ENCODE measurements at places on chromosomes 3 and 15. TPM values are rescaled to one million over a fixed set of nuclear protein-coding genes. Genes with fewer than 3 reads are reported as not detected.

Gene ITIH4
- 7.9 TPM for total RNA-seq

GRCh38 chr3:197352382-197352781 lies 54.0 kb upstream of the DLG1 start:
- H3K27me3 ChIP-seq: no peaks in the 10 kb centered on the region
- peak; percentile 71 for DNase-seq
- H3K4me3 ChIP-seq: no peak overlapping the region
- H3K36me3 ChIP-seq: no peaks in the 10 kb centered on the region
- no peak overlapping the region for H3K27ac ChIP-seq

DNA sequence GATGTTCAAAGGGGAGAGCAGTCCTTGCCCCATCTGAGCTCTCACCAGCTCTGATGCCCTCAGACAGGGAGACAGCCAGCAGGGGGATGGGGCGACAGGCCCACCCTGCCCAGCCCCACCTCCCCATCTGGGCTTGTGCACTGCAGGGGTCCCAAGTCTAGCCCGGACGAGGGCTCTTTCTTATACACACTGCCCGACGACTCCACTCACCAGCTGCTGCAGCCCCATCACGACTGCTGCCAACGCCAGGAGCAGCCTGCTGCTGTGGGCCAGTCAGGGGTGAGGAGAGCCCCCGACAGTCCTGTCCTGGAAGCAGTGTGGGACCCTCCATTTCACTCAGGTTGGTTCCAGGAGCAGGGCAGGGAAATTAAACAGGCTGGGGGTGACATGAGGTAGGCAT lies 73.9 kb downstream of the BOC start:
- no peaks in the 10 kb centered on the region for H3K27me3 ChIP-seq
- H3K36me3 ChIP-seq: peaks cover 36% of the 10 kb centered on the region
- no peak for DNase-seq
- no peaks in the 10 kb centered on the region for H3K4me1 ChIP-seq

Gene CXCR6
- 2.1 TPM for total RNA-seq

DNA sequence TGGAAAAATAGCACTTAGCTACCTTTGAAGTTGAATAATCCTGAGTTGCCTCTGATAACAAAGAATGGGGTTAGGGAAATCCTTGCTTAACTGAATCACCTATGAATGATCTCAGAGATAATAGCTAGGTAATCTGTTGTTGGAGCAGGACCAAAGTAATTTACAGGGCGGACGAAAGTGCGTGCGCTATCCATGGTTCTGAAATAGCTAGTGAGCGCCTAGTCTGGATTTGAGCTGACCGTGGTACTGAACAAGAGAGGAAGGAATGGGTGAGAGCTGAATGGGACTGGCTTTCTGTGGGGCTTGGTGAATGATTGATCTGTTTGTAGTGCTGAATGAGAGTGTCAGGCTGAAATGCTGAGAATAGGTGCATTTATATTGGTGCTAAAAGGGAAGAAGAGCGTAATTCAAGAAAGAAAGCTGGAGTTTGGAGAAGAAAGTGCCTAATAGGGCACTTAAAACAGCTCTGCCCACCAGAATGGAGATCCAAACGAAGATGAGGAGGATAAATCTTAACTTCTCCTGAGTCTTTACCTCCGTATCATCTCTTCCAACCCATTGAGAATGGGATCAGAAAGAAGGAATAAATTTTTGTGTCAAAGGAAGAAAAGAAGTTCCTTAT lies 10.1 kb downstream of the SCN10A start:
- H3K4me1 ChIP-seq: no peaks in the 10 kb centered on the region
- H3K27ac ChIP-seq: no peak overlapping the region
- H3K36me3 ChIP-seq: no peaks in the 10 kb centered on the region
- no peaks in the 10 kb centered on the region for H3K27me3 ChIP-seq
- DNase-seq: peak; percentile 41

Gene ZMAT3
- 15.8 TPM for total RNA-seq

GRCh38 chr15:75067123-75067830 lies 43.9 kb downstream of the PPCDC start:
- H3K27ac ChIP-seq: no peak overlapping the region
- no peak for DNase-seq
- H3K4me1 ChIP-seq: no peaks in the 10 kb centered on the region
- no peaks in the 10 kb centered on the region for H3K36me3 ChIP-seq
- H3K27me3 ChIP-seq: no peaks in the 10 kb centered on the region
- H3K4me3 ChIP-seq: no peak overlapping the region

DNA sequence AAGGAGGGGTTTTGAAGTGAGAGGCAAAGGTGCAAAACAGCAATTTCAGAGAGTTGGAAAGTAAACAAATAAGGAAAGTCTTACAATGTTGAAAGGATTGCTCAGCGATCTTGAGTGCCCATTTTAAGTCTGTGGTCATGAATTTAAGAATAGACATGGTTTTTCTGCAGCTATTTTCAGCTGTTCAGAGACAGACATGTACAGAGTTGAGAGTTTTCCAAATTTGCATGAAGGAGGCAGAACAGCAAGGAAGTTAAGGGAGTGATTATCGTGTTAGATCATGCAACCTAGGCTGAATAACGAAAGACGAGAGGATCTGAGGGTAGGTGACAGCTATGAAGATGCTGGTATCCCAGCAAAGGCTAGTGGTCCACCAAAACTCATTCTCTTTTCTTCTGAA lies 37.2 kb downstream of the DET1 start:
- no peaks in the 10 kb centered on the region for H3K4me1 ChIP-seq
- no peaks in the 10 kb centered on the region for H3K36me3 ChIP-seq
- H3K27me3 ChIP-seq: no peaks in the 10 kb centered on the region
- DNase-seq: no peak

Gene CPNE9
- not detected for total RNA-seq

- H3K27me3 ChIP-seq: no peaks in the 10 kb centered on the region
- H3K4me1 ChIP-seq: no peaks in the 10 kb centered on the region
- DNase-seq: no peak
- no peak overlapping the region for H3K27ac ChIP-seq
- no peaks in the 10 kb centered on the region for H3K36me3 ChIP-seq
- H3K4me3 ChIP-seq: no peak overlapping the region
Observed at GRCh38 chr3:7700539-7700938, 801.1 kb upstream of the LMCD1 start.

GRCh38 chr3:69560116-69560515 lies 174.2 kb upstream of the FRMD4B start:
- H3K36me3 ChIP-seq: no peaks in the 10 kb centered on the region

DNA sequence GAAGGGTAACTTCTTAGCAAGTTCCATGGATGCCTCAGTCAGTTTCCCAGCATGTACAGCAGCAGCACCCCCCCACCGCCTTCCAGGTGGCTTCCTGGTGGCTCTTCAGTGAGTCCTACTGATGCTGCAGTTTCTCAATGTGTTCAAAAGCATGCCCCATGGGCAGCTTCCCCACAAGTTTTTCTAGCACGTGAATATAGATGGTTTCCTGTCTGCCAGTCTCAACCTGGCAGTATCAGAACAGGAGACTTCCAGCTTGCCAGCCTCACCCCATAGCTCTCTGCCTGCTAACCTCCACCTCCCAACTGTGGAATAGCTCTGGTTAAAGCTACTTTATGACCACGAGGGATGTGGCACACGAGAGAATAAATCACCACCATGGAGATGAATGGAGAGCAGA lies 188.3 kb upstream of the SLCO3A1 start:
- H3K4me3 ChIP-seq: no peak overlapping the region
- H3K27ac ChIP-seq: no peak overlapping the region
- H3K4me1 ChIP-seq: no peaks in the 10 kb centered on the region
- H3K36me3 ChIP-seq: no peaks in the 10 kb centered on the region
- H3K27me3 ChIP-seq: no peaks in the 10 kb centered on the region
- DNase-seq: no peak

DNA sequence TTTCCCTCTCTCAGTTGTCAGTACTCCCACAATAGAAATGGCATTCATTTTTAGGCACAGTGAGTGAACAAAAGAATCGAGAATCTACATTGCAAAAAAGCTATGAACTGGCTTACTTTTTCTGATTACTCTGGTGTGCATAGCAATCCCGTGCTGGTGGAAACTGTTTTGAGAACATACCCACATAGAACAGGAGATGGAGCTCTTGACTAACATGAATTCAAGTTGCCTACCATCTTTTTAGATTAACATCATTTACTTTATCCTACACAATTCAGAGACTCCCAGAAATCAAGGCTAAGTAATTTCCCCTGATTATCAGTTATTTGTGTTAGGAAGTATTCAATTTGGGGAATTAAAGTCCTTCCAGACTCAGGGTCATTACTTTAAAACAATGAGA lies 326.6 kb downstream of the ARPP21 start:
- no peaks in the 10 kb centered on the region for H3K4me1 ChIP-seq
- DNase-seq: no peak
- H3K36me3 ChIP-seq: no peaks in the 10 kb centered on the region
- no peak overlapping the region for H3K27ac ChIP-seq
- no peak overlapping the region for H3K4me3 ChIP-seq
- no peaks in the 10 kb centered on the region for H3K27me3 ChIP-seq

DNA sequence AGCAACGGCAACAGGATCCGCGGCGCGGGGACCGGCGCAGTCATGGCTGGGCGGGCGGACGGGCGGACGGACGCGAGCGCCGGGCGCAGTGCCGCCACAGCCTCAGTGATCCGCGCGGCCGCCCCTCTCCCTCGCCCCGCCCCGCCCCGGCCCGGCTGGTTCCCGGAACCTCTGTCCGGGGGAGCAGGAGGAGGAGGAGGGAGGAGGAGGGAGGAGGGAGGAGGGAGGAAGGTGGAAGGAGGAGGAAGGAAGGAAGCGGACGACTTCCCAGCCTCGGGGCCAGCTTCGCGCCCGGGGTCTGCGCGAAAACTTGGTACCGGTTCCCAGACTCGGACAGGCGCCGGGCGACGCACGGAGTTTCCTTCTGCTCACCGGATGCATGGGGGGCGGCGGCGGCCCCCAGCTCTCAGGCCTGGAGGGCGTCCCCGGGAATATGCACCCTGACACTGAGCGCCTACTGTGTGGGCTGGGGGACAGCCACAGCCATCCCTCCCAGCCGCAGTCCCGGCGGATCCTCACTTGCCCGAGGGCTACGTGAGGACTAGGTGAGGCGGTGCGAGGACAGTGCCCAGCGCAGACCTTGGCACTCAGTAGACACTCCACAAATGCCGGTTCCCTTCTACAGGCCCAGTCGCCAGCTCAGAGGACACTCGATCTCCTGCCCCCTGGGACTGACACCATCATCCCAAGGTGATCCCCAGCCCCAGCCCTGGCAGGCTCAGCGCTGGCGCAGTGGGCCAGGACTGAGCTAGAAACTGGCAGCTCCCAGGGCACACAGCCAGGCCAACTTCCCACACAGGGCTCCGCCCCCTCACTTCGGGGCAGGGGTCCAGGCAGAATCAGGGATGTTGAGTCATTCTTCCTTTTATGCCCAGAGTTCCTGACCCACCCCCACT lies at the start of gene SHISA5:
Gene SHISA5, minus strand, starts transcription at position 124 of the 896 bp plus-strand sequence. Its CDS starts 80 bp downstream, at position 44.
- no peaks in the 10 kb centered on the region for H3K27me3 ChIP-seq
- no peaks in the 10 kb centered on the region for H3K36me3 ChIP-seq
- H3K4me1 ChIP-seq: peaks cover 48% of the 10 kb centered on the region

DNA sequence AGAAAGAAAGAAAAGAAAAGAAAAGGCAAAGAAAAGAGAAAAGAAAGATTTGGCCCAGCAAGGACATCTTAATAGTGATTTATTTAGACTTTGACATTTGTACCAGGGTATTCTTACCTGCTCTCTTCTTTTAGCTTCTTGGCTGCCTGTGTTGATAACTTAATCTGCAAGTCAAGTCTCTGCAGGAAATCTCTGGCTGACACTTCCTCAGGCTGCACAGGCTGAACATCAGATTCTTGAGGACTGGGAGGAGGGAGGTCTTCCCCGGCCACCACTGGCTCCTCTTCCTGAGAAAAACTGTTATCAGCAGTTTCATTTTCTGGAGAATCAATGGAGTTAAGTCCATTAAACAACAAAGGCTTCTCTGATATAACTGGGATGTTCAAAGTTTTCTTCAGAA lies 12.8 kb downstream of the LYSMD2 start:
- no peaks in the 10 kb centered on the region for H3K36me3 ChIP-seq
- no peaks in the 10 kb centered on the region for H3K4me1 ChIP-seq
- H3K4me3 ChIP-seq: no peak overlapping the region
- DNase-seq: no peak
- no peaks in the 10 kb centered on the region for H3K27me3 ChIP-seq

Gene TUSC7
- not detected for total RNA-seq

- no peaks in the 10 kb centered on the region for H3K4me1 ChIP-seq
- H3K4me3 ChIP-seq: no peak overlapping the region
- DNase-seq: no peak
- no peaks in the 10 kb centered on the region for H3K36me3 ChIP-seq
- H3K27me3 ChIP-seq: no peaks in the 10 kb centered on the region
Observed at GRCh38 chr3:127984241-127984975, 67.8 kb upstream of the SEC61A1 start.

GRCh38 chr15:80581976-80582375 lies 113.1 kb upstream of the ABHD17C start:
- no peaks in the 10 kb centered on the region for H3K27me3 ChIP-seq
- no peak for DNase-seq
- no peak overlapping the region for H3K27ac ChIP-seq
- no peaks in the 10 kb centered on the region for H3K36me3 ChIP-seq

DNA sequence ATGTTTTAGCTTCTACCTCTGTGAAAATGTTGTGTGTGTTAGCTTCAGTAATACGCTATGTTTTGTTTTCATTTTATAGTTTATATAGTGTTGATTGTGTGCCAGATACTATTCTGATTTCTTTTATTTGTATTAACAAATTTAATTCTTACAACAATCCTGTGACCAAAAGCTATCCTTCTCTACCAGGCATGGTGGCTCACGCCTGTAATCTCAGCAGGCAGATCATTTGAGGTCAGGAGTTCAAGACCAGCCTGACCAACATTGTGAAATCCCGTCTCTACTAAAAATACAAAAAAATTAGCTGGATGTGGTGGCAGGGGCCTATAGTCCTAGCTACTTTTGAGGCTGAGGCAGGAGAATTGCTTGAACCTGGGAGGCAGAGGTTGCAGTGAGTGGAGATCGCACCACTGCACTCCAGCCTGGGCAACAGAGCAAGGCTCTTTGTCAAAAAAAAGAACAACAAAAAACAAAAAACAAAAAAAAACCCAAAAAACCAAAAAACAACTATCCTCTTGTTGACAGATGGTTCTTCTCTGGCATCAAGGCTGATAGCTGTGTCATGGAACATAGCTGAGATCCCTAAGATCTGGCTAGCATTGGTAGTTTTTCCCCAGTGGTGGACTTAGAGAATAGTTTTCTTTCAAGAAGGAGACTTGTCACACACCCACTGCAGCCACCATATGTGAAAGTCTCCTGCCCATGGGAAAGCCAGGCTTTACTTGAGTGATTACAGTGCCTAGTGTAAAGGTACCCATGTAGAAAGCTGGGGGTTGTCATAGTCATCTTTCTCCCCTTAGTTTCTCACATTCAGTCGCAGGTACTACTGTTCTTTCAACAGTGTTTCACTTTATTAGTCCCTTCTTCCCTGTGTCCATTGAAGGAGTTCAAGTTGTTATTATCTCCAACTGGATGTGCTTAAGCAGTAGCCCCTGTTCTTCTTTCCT lies 116.5 kb downstream of the UBE2E2 start:
- H3K4me3 ChIP-seq: no peak overlapping the region
- H3K27me3 ChIP-seq: no peaks in the 10 kb centered on the region
- DNase-seq: no peak

DNA sequence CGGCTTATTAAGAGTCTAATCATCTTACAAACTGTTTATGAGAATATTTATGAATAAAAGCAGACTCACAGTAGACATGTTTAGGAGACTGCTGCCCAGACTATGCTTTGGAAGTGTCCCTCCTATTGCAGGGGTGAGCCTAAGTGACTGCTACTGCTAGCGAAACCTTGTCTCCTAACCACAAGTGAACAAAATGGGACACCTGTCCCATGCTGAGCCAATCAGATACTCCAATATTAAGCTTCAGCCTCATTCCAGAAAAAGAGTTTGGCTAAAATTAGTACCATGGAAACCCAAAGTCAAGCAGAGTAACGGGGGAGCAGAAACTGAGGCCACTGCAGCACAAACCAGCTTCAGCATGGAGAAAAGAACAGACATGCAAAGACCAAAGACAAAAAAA lies 4.6 kb downstream of the DENND6A start:
- no peak overlapping the region for H3K27ac ChIP-seq
- DNase-seq: no peak
- no peak overlapping the region for H3K4me3 ChIP-seq

Gene WNT7A
- total RNA-seq: not detected

Gene MGLL
- 24.7 TPM for total RNA-seq

Gene CAPN3
- 3.0 TPM for total RNA-seq

All from thyroid gland (tissue), 4 donors.